ENCODE measurements at places on chromosomes 16 and 17.

GRCh38 chr17:54795046-54795445 is 105.6 kb upstream of the TOM1L1 start:
- no peak for DNase-seq

DNA sequence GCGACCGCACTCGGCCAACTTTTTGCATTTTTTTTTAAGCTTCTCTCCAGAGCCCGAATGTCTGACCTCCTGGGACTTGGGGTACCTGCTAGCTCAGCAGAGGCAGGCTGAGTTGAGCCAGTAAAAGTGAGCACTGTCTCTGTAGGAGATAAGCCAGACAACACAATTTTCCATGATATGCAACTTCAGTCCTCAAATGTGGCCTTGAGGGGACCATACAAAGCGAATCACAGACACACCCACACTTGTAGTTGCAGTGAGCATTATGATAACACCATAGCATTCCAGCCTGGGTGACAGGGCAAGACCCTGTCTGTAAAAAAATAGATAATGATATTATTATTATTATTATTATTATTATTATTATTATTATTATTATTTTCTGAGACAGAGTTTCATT is 2.6 kb downstream of the DPEP2 start:
- no peak for DNase-seq

DNA sequence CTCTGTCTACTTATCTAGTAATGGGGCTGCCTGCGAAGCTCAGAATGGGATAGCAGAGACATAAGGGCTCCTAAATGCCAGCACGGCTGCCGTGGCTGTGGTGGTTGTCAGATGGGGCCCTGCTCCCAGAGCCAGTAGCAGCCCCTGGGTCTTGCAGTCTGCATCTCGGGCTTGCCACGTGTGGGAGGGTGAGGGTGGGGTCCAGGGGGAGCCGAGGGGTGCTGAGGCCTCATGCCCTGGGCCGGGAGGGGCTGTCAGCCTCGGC is 88.8 kb upstream of the GSE1 start:
- no peak for DNase-seq

GRCh38 chr17:63785556-63785955 is 11.6 kb downstream of the DDX42 start:
- DNase-seq: no peak

- DNase-seq: no peak
These were observed 515.8 kb upstream of the ZFHX3 start for GRCh38 chr16:73563709-73564108.

- peak; percentile 90 for DNase-seq
These were observed 10.3 kb upstream of the SAMD14 start for GRCh38 chr17:50139950-50140885.

- no peak for DNase-seq
These were observed 4.8 kb downstream of the GFAP start for GRCh38 chr17:44910231-44911106.

DNA sequence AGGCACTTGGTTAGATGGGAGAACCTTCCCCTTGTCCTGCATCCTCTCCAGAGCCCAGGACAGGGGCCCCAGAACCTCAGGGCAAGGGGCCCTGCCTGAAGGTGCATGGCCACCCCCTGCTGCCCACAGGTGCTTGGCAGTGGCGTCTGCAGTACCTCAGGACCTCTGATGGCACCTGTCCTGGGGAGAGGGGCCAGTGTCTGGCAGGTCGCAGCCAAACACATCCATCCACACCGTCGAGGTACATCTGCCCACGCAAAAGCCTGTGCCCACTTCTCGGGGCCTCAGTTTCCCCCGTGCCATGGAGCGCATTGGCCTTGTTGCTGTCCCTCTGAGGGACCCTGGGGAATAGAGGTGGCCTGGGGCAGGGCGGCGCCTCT is 9.3 kb downstream of the MAP2K3 start:
- DNase-seq: no peak

- DNase-seq: no peak
These were observed 4.9 kb downstream of the HIC1 start for GRCh38 chr17:2059547-2060384.

DNA sequence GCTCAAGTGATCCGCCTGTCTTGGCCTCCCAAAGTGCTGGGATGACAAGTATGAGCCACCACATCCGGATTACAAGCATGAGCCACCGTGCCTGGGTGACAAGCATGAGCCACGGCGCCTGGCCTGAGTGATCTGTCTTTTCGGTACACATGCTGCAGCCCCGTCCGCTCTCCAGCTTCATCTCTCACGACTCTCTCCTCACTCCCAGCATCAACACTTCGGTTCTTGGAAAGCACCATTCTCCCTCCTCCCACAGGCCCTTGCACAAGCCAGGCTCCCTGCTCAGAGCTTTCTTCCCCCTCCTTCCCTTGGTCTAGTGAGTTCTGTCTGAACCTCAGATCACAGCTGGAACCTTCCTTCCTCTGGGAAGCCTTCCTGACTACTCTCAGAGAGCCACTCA is 6.5 kb upstream of the NCBP3 start:
- DNase-seq: no peak

DNA sequence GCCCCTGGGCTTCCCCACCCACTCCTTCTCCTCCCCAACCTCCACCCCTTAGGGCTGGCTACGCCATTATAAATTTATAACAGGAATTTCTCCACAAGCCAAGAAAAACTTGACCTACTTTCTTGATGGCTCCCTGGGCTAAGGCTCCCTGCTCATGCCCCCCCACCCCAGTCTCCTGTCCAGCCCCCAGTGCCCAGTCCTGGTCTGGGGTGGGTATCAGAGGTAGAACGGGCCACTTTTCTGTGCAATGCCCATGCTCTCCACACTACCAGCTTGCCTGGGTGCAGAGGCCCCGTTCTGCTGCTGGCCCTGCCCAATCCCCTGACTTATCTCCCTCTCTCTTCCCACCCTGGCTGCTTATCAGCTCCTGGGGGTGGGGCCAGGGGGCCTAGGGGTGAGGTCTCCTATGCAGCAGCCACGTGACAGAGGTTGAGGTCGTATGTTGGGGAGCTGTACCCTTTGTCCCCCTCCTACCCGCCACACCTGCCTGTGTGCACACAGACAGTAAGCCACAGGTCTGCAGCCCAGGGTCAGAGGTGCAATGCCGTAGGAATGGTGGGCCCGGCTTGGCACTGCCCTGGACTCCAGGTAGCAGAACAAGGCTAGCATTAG is 10.1 kb downstream of the THRA start:
- no peak for DNase-seq

DNA sequence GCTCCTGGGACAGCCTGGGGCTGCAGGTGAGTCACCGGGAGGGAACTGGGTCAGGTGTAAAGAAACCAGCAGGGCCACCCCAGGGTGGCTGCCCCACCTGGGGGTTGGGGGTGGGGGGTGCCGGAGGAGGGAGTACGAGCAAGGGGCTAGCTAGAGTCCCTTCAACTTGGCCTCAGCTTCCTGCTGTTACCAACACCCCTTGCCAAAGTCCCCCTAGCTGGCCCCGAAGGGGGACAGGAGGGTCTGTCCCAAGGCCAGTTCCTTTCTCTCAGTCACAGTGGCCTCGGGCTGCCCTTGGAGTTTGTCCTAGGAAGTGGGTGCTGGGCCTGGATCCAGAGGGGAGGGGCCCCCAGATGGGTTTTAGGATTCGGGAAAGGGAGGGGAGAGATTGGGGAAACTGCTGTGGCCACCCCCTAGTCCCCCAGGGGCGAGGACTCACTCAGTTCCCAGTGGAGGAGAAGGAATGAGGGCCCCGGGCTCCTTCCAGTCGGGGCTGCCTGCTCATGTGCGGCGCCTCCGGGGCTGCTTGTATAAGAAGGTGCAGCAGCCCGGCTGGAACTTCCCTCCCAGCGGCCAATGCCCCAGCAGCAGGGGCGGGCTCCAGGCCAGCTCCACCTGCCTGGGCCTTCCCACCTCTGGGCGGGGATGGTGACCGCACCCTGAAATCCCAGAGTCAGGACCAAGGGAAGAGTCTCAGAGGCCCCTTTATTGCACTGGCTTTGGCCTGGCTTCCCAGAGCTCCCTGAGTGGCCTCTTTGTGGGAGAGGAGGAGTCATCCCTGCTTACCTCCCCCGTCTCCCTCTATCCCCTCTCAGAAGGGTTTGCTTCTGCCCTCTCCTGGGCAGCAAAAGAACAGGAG is 7.3 kb downstream of the ARHGAP27 start:
- no peak for DNase-seq
